Muscle of back (tissue), 13 donors: ENCODE measurements at places on chromosomes 7 and 10. TPM values are rescaled to one million over a fixed set of nuclear protein-coding genes. Genes with fewer than 3 reads are reported as not detected.

- no peak for DNase-seq
These were observed 5.0 kb upstream of the CALML5 start for GRCh38 chr10:5504146-5505072.

- no peak for DNase-seq
These were observed 174.0 kb upstream of the PFKP start for GRCh38 chr10:2893158-2893845.

DNA sequence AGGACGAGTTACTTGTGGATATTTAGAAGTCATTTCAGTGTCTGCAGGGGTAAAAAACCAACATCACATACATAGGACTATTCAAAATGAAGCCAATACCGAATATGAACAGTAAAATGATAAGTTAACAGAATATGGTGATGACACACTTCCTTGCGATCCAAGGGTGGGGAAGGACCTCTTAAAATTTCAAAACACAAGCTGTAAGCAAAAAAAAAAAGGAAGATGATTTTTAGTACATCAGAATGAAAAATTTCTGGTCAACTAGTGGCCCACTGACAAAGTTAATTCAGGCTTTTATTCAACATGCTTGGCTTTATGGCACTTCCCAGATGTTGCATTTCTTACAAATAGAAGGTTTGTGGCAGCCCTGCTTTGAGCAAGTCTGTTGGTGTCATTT is 19.0 kb upstream of the GALNTL5 start:
- no peak for DNase-seq

DNA sequence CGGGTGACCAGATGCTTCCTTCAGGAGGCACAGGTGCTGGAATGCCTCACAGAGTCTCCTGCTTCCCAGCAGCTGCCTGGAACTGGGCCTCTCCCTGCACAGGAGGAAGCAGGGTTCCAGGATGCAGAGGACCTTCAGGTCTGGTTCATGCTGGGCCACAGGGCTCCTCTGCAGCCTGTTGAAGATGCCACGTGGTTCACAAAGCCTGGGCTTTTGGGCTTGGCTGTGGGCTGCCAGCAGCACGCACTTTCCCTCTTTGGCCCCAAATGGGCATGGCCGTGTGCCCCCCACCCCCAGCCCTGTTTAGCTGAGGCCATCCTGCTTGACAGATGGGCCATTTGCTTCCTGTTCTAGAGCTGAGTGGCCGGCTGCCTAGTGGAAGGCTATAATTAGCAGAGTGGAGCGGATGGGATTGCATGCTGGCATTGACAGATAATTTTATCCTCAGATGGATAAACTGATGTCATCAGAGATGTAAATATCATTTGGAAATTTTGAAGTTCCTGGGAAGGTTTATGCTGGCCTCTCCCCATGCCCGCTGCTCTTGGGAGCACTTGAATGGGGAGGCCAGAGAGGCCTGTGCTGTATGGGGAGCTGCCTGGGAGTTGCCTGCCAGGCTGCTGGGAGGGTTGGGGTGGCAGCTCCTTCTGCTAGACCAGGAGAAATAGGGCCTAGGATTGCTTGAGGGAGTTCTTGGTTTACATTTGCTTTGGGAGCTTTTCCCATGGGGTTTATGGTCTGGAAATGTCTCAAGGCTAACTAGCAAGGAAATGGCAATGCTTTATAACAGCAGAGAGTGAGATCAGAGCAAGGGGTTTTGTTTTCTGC is 28.2 kb downstream of the TSPAN15 start:
- peak; percentile 79 for DNase-seq

DNA sequence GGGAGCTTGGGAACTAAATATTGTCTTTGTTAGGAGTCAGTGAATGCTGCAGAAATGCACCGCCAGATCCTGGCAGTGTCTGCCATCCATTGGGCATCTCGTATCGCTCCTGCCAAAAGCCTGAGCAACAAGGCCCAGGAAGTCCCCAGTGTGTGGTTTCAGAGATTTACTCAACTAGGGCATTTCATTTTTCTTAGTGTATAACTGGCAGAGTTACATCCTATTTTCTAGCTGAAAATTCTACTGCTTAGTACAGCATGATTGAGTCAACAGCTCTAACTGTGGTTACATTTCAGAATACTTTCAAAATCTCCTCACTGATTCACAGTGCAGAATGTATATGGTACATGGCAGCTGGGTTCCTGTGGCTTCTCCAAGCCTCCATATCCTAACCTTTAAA is 95.8 kb upstream of the CREB5 start:
- no peak for DNase-seq

DNA sequence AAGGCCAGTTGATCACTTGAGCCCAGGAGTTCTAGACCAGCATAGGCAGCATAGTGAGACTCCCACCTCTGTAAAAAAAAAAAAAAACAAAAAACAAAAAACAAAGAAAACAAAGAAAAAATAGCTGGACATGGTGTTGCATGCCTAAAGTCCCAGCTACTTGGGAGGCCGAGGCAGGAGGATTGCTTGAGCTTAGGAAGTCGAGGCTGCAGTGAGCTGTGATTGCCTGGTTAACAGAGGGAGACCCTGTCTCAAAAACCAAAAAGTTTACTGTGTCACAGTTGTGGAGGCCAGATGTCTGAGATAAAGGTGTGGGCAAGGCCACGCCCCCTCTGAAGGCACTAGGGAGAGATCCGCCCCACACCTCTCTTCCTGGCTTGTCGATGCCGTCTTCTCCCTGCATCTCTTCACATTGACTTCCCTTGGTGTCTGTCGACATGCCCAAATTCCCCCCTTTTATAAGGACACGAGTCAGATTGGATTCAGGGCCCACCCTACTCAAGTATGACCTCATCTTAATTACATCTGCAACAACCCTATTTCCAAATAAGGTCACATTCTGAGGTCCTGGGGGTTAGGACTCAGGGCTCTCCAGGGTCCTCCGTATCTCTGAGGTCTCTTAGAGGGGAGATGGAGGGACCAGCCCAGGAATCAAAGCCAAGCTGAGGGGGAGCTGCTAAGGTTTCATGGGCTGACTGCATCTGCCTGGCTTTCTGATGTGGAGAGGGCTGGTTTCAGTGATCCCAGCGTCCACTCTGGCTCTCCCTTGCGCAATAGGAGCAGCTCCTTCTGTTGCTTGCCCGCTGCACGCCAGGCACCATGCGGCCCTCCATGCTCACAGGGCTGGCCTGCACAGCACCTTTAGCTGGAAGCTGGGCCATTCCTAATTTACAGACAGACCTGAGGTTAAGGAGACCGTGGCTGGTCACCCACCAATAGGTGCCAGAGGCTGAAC is 23.1 kb downstream of the AGAP3 start:
- no peak for DNase-seq

Gene TRIL
- 24.9 TPM for polyA plus RNA-seq

Gene AFAP1L2
- polyA plus RNA-seq = 39.4 TPM

Gene NXPH1
- not detected for polyA plus RNA-seq

Gene ATP6V0E2
- 8.9 TPM for polyA plus RNA-seq
